ENCODE measurements at places on chromosomes 5 and 9.

- no peak for DNase-seq
These were observed 117.1 kb downstream of the DMXL1 start for GRCh38 chr5:119187776-119188529.

- peak; percentile 10 for DNase-seq
These were observed 108.7 kb downstream of the SREK1 start for GRCh38 chr5:66252849-66253248.

DNA sequence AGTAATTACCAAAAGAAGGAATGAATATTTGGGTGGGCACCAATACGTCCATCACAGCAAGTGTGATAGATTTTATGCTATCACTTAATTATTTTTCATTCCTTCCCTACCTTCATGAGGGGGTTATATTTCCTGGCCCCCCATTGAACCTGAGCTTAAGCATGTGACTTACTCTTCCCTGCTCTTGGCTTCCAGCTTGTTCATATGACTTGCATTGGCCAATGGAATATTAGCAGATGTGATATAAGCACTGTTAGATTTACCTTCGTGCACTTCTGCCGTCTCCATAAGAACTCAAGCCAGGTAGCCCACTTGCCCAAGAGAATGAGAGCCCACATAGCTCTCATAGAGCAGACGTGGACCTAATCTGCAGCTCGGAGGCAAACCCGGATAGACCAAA is 99.1 kb upstream of the SMARCA2 start:
- DNase-seq: no peak

DNA sequence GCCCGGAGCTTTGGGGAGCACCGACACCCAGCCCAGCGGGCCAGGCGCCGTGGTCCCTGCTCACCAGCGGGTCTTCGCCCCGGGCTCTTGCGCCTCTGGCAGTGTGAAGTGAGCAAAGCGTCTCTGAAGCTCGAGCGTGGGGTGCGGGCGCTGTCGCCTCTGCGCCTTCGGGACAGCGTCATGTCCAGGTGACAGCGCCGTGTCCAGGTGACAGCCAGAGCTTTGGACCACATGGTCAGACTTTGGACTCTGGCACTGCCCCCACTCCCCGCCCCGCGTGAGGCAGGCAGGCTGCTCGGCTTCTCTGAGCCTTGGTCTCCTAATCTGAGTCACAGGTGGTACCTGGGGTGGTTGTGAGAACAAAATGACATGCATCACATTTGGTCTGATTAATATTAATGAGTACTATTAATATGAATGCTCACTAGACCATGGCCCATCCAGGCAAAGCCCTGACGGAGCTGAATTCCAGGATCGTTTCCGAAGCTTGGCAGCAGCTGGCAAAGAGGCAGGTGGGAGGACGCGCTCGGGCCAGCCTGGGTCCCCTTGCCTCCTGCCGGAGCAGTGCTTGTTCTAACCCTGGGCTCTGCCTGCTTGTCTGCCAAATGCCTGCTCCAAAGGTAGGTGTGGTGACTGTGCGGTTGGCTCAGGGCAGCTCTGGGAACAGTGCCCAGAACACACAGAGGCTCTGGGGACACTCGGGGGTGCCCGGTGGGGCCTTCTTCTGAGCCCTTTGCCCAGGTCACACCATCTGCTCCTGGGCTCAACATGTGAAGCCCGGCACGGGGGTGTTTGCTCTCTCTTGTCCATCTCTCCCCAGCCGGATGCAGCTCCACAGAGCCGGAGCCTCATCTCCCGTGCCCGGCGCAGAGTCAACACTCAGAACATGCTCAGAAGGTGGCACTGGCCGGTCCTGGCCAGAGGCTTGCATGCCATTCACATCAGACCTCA is 157.1 kb downstream of the OLFM1 start:
- no peak for DNase-seq

GRCh38 chr9:121783521-121784507 is 132.4 kb downstream of the DAB2IP start:
- peak; percentile 59 for DNase-seq

GRCh38 chr9:91845879-91846278 is 104.1 kb downstream of the ROR2 start:
- DNase-seq: no peak

- no peak for DNase-seq
These were observed 26.4 kb downstream of the ZNF366 start for GRCh38 chr5:72480841-72481240.

DNA sequence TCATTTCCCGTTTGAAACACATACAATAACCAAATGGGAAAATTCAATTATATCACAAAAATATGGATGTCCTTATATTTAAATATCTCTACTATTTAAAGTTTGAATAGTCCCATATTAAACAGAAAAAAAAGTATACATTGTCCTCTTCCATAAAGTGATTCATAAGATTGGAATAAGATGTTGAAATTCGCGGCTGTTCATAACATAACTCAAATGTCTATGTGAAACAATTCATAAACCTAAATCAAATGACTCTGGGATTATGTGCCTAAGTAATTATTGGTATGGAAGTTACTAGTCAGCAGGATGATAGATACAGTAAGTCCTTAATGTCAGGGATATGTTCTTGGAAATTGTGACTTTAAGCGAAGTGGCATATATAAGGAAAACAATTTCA is 3.9 kb upstream of the EFNA5 start:
- DNase-seq: no peak

GRCh38 chr9:95770653-95771131 is 104.8 kb upstream of the ERCC6L2 start:
- DNase-seq: peak; percentile 95

GRCh38 chr9:37840560-37841194 is 40.1 kb downstream of the DCAF10 start:
- no peak for DNase-seq

- peak; percentile 0 for DNase-seq
These were observed 38.6 kb downstream of the AMBP start for GRCh38 chr9:114039484-114039883.

- DNase-seq: no peak
These were observed 57.6 kb downstream of the DENND4C start for GRCh38 chr9:19288081-19288480.

DNA sequence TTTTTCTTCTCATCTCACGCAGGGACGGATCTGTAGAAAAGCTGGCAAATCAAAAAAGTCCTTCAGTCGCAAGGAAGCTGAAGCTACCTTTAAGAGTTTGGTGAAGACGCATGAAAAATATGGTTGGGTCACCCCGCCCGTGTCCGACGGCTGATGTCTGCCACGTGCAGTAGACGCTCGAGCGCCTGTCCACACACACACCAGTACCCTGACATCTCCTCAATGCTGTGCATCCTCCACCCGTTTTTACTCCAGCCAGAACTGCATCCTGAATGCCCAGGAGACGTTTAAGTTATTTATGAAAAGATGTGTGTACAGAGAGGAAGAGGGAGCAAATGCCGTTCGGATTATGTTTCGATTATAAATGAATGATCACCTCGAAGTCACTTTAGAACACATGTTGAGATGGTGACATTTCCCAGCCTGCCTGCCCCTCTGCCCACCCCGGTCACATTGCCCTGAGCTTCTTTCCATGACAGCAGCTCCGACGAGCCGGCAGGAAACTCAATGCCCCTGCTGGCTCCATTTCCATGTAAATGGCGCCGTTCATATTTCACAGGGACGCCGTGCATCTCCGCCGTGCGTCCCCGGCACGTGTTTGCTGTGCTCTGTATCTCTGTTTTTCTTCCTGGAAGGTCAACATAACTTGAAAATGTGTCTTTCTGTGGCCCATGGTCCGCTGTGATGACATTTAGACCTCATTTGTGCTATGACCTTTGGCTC is 42.7 kb downstream of the UBE2QL1 start:
- DNase-seq: no peak

GRCh38 chr5:77876862-77877502 is 100.8 kb upstream of the TBCA start:
- no peak for DNase-seq

GRCh38 chr9:15543047-15543813 is 9.6 kb upstream of the CCDC171 start:
- DNase-seq: no peak

- no peak for DNase-seq
These were observed 73.6 kb downstream of the C9orf153 start for GRCh38 chr9:86185872-86186271.

DNA sequence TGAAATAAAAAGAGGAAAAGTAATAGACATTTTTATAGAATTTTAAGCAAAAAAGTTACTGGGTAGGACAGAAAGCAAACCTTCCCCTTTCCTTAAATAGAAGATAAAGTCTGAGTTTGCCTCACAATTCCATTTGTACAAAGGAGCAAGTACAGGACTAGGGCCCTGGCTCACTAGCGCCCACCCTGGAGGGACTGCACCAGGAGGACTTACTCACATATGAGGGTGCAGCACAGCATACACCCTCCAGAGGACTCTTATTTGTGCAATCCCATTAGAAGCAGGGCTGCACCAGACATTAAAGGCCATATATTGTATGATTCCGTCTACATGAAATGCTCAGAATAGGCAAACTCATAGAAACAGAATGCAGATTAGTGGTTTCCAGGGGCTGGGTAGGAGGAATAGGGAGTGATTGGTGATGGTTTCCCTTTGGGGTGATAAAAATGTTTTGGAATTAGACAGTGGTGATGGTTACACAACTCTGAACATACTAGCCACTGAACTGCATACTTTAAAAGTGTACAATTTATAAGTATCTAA is 4.5 kb downstream of the REEP5 start:
- DNase-seq: no peak

- no peak for DNase-seq
These were observed 37.5 kb upstream of the SMU1 start for GRCh38 chr9:33113799-33114547.

DNA sequence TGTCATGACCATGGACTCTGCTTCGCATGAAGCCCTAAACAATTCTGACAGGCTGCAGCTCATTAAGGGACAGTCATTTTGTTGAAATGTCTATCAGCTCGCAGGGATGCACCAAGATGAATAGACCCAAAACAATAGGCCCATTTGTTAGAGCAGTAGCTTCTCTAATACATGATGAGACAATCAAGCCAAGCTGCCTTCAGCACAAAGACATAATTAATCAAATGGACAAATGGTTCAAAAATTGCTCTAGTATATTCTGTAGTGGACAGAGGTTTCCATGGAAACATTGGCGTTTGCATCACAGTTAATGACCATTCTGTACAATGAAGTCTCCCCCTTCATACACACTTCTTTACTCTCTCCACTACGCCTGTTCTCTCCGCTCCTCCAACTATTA is 274.6 kb downstream of the ANXA1 start:
- no peak for DNase-seq

GRCh38 chr5:67985686-67986387 is 229.7 kb upstream of the PIK3R1 start:
- DNase-seq: peak; percentile 83

DNA sequence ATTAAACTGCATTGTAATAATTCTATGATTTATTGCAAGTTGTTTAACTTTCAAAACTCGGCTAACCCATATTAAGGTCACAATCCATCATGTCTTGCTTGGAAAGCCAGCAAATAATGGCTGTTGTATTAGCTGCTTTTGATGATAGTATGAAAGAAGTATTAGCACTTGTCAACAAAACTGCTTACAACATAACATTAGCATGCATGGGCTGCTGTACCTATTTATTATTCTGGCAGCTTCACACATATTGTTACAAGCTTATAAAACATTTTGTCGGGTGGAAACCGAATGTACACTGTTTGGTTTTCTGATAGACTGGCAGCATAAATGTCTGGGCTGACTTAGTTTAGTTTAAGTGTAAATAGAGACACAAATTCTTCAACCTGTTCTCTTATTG is 378.3 kb downstream of the KIAA0825 start:
- DNase-seq: no peak

- DNase-seq: no peak
These were observed 202.6 kb downstream of the SEMA5A start for GRCh38 chr5:9343146-9343850.

DNA sequence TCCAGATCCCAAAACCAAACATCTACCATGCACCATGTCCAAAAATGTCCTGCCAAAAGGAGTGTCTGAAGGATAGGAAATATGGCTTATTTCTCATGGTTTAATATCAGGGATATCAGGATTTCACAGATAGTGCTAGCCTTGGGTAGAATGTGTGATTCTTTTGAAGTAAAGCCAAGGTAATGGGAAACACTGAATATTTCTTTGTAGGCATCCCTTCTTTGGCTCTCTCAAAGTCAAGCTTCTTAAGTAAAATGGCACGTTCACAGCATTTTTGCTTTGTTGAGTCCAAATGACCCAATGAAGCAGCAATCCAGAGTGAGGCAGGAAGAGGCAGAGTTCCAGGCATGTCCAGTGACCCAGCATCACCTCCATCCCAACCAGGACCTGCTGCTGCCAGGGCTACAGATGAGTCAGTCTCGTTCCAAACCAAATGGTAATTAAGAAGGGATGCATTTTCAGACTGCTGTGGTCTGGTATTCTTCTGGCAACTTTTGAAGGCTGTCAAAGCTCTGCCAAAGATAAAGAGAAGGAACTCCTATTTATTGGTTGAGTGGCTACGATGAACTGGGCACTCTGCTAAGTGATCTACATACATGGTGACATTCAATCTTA is 678.8 kb upstream of the KLF4 start:
- no peak for DNase-seq

DNA sequence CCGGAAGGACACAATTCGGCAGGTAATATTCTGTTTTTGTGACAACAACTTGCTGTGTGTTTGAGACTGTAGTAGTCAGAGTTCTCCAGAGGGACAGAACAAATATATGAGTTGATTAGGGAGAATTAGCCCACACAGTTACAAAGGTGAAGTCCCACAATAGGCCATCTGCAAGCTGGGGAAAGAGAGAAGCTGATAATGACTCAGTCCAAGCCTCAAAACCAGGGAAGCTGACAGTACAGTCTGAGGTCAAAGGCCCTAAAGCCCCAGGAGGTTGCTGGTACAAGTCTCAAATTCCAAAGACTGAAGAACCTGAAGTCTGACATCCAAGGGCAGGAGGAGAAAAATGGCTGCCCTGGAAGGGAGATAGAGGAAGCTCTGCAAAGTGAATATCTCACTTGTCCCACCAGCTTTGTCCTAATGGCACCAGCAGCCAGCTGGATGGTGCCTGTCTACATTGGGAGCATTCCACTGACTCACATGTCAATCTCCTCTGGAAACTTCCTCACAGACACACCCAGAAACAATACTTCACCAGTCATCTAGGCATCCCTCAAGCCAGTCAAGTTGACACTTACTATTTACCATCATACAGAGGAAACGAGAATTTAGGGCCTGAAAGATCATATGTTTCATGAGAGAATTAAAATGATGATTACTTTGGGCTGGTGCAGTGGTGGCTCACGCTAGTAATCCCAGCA is 36.3 kb upstream of the CTXN3 start:
- DNase-seq: no peak

DNA sequence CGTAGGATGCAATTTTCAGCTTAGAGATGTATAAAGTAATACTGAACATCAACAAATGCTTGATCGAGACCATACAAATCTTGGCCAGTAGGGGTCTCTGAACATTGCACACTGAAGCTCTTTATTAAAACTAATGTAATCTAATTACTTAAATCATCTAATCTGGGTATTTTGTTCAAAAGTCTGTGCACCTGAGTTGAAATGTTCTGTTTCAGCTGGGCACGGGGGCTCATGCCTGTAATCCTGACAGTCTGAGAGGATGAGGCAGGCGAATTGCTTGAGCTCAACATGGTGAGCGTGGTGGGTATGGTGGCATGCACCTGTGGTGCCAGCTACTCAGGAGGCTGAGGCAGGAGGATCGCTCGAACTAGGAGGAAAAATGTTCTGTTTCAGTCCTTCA is 41.0 kb downstream of the ESM1 start:
- no peak for DNase-seq

GRCh38 chr9:122126331-122127261 is 33.0 kb downstream of the NDUFA8 start:
- DNase-seq: peak; percentile 65

GRCh38 chr9:120870206-120870605 is 6.8 kb downstream of the PHF19 start:
- no peak for DNase-seq

- peak; percentile 81 for DNase-seq
These were observed 8.2 kb downstream of the IL9 start for GRCh38 chr5:135887447-135887864.

Data from ELF-1 (cell line).